A549 treated with CpdA at 1 μM for 4 hours (cell line): ENCODE measurements at places on chromosomes 1 and 21. TPM values are rescaled to one million over a fixed set of nuclear protein-coding genes. Genes with fewer than 3 reads are reported as not detected.

Gene CRB1
- total RNA-seq = not detected in 5 replicates

Gene NES
- total RNA-seq = 1.2 to 1.4 TPM (median 1.4 TPM) in 5 replicates

Gene VWA5B1
- total RNA-seq = not detected in 5 replicates

Gene PCP4
- not detected in 5 replicates for total RNA-seq

Gene WDR64
- not detected in 5 replicates for total RNA-seq
